ENCODE measurements at places on chromosomes 7 and 10.

DNA sequence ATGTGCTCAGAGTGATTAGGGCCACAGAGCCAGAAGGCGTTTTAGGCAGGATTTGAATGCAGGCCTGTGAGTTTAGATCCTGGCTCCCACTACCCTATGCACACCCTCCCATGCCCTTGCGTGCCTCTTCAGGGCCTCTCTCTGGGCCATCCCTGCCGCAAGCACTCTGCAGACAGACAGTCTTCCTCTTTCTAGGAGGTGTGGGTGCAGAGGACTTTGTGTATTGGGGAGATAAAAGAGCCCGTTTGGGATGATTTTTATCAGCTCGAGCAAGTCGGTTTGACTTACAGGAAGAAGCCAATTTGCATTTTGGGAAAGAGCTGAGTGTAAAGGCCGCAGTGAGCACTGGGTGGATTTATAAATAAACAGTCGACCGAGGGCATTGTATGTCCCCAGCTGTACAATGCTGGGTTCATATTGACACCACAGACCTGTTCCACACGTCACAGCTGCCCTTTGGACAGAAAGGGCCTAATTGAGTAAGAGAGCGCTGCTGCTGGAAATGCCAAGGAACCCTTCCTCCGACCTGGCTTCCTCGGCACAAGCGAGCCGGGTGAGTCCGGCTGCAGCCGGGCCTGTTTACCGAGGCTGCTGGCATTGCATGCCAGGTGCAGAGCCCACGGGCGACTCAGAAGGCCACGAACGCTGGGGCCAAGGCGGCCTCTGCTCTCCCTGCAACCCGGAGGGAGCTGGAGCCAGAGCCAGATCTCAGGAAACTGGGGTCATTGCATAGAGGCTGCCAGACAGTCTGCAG is 25.1 kb downstream of the ZMIZ1 start:
- DNase-seq = no peak

DNA sequence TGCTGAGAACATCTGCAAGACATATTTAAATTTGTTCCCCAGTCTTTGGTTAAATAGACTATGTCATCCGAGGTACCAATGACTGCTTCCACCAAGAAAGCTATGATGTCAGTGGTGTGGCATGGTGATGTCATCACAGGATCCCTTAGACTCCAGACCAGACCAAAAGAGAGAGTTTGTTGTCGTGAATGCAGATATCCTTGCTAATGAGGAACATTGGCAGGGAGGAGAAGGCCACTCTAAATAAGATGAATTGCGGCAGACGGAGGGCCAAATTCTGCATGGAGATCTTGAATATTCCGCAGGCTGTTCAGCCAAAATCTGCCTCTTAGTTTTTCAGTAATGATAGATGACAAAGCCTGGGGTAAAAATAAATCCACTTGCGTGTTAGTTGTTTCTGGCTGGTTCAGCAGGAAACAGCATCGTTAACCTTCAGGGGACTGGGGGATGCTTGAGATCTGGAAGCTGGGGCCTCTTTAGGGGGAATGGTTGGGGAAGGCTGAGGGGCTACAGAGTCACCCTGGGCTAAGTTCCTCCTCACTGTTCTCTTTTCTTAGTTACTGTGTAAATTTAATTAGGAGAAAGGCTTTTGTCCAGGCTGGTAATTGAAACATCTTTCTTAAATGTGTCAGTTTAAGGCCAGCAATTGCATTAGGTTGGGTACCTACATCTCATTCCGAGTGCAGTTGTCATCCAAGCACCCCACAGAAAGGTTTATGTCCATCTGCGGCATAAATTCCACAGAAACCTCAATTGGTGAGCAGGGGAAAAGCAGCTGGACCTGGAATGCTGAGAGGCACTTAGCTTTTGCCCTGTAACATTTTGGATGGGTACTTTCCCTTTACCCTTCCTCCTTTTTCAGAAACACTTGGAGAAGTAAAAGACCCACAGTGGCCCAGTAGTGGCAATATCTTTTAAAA is 11.6 kb upstream of the CAMK1D start:
- DNase-seq = no peak

DNA sequence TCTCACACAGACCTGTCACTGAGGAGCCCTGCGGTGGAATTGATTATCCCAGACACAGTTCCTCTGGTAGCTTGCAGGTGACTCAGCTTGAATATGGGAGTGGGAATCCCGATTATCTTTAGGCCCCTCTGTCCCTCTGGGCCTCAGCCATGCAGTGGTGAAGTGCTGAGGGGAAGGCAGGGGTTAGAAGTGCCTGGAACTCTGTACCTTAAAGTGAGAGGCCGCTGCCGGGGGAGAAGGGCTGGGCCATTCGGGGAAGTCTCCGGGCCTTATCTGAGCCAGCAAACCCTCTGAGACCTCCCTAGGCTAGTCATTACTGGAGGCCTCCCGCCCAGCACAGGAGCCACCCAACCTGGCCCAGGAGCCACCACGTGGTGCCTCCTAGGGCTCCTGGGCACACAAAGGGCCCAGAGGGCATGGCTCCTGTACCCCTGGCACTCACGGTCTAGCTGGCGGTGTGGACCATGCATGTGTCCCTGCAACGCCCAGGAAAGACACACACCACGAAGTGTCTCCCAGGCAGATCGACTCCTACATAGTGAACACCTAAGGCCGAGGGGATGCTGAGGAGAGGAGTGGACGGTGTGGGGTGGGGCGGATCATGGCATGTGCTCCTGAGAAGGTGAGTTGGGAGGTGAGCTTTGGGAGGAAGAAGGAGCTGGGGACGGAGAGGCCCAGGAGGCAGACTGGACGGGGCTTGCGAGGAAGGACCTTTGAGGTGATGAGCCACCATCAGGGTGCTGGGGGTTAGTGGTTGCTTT is 56.2 kb downstream of the HK1 start:
- no peak for DNase-seq

DNA sequence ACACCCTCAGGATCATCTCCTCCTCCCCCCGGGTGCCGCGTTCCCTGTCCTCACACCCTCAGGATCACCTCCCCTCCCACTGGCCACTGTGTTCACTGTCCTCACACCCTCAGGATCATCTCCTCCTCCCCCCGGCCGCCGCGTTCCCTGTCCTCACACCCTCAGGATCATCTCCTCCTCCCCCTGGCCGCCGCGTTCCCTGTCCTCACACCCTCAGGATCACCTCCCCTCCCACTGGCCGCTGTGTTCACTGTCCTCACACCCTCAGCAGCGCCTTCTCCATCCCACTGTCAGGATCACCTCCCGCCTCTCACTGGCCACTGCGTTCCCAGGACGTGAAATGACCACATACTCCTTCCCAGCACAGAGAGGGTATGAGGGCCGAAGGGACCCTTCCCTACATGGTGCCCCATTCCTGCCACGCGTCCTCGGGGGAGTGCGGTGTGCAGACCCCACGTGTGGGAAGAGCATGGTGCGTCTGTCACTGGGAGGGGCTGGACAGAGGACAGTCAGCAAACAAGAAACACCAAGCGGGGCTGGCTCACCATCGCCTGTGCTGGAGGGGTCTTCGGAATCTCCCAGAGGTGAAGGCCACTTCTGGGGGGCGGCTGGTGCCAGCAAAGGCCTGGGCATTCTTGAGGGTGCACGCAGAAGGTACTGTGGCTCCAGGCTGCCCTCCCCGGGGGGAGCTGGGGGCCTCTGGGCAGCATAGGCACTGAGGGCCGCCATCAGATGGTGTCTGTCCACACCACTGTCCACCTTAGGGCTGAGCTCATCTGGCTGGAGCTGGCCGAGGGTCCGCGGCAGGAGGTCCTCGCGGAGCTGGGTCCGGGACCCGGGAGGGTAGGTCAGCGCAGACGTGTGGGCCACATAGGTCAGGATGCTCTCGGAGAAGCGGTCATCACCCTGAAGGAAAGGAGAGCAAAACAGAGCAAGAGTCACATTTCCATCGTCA is 421.0 kb downstream of the PTPRN2 start:
- no peak for DNase-seq

DNA sequence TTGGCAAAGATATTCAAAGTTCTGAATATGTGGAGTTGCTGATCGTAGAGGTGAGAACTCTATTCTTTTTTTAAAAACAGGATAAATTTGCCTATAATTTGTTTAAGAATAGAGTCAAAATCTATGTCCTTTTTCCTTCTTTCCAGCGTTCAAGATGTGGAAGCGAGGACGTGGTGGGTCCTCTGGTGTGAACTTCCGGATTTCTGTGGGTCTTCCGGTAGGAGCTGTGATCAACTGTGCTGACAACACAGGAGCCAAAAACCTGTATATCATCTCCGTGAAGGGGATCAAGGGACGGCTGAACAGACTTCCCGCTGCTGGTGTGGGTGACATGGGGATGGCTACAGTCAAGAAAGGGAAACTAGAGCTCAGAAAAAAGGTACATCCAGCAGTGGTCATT is 40.5 kb upstream of the SP8 start:
- DNase-seq = no peak

GRCh38 chr7:43766564-43766963 is 8.1 kb downstream of the BLVRA start:
- no peak for DNase-seq

DNA sequence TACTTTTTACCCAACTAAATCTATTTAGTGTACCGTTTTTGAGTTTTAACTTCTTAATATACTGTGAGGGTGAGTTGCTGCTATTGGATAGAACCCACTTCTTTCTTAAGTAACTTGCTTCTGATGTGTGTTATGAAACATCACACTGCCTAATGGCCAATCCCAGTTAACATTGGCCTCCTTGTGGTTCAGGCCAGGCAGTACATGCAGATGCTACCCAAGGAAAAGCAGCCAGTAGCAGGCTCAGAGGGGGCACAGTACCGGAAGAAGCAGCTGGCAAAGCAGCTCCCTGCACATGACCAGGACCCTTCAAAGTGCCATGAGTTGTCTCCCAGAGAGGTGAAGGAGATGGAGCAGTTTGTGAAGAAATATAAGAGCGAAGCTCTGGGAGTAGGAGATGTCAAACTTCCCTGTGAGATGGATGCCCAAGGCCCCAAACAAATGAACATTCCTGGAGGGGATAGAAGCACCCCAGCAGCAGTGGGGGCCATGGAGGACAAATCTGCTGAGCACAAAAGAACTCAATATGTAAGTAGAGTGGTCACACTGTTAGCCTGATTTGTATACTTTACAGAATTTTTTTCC is 39.7 kb downstream of the TES start:
- no peak for DNase-seq

DNA sequence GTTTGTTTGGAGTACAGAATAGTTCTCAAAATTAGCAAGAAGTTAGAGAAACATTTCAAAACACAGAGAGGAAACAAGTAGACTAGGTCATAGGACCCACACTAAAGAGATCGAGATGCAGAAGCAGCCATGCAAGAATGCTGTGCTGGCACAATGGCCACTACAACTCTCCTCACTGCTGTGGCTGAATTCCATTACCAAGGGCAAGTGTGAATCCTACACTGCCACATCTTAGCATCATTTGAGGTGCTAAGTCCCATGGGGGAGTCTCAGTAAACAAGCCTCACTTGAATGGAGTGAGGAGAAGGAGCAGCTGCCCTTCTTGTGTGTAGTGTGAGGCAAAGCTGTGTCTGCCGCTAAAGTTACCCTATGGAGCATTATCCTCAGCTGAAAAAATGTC is 56.7 kb downstream of the PCLO start:
- no peak for DNase-seq

DNA sequence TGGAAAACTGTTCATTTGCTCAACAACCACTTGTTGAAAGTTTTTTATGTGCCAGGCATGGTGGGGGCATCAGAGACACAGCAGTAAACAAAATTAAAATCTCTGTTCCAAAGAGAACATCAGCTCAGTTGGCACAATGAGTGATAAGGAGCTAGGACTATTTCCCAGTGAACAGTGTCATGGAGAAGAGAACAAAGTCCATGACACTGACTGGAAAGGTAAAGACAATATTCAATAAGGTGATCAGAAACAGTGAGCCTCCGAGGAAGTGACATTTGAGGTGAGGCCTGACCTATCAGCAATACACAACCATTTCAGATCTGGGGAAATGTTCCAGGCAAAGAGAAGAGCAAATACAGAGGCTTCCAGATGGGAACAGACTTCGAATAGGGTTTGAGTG is 14.6 kb downstream of the ACSL5 start:
- no peak for DNase-seq

DNA sequence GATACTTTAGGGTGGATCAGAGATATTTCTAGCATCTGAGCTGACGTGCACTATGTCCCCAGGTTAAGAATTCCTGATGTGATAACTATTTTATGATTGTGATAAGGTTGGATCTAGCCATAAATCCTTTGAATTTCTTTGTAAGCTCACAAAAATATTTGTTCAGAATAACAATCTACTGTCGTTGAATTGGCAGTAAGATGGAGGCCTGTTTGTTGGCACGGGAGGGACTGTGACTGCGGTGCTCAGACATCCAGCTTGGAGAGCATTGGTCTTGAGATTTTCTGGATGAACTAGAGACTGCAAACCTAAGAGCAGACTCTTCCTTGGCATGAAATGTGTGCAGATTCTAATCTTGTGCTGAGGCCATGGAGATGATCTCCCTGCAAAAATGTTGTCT is 131.1 kb downstream of the LRRC4 start:
- no peak for DNase-seq

DNA sequence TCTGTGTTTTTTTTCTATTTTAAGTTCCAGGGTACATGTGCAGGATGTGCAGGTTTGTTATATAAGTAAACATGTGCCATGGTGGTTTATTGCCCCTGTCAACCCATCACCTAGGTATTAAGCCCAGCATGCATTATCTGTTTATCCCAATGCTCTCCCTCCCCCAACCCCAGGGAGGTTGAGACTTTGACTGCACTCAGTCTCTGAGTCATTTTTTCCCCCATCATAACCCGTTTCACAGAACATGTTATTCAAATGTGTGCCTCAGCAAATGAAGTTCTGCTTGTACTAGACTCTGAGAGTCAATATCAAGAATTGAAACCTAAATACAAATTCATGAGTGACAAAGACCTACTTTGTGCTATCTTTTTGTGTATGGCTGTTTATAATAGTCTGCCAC is 70.0 kb upstream of the CYP26C1 start:
- no peak for DNase-seq

- peak; percentile 36 for DNase-seq
These were observed at the start of gene ZNF365 for GRCh38 chr10:62373995-62374861. Gene ZNF365 (plus strand): TSS chr10:62374369. CDS start chr10:62376194, 1,825 bp downstream.

DNA sequence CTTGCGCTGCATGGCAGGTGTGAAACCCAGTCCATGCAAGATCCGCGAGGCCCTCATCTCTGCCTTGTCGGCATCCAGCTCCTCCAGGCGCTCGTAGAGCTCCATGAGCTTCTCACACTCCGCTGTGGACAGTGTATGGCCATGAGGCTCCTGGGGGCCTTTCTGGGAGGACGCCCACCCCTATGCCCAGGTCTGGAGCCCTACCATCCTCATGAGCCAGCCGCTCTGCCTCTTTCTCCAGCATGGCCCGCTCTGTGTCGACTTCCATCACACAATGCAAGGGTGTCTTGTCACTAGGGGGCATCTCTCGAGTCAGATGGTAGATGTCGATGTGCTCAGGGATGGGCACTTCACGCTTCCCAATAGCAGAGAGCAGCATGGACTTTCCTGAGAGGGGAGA is 3.3 kb downstream of the ABCF2 start:
- DNase-seq = no peak

- no peak for DNase-seq
These were observed 47.2 kb upstream of the CCDC3 start for GRCh38 chr10:13048762-13049161.
